HL-60 (cell line): ENCODE measurements at places on chromosomes 16 and 17.

- DNase-seq = peak; percentile 47
These were observed 12.0 kb downstream of the TBC1D24 start for GRCh38 chr16:2486645-2487516.

- no peak for DNase-seq
These were observed 1.0 kb downstream of the HSD11B2 start for GRCh38 chr16:67431775-67432505.

- DNase-seq = no peak
These were observed 50.1 kb upstream of the IRX3 start for GRCh38 chr16:54336631-54337204.

- no peak for DNase-seq
These were observed 68.4 kb downstream of the NOG start for GRCh38 chr17:56661906-56662305.

- DNase-seq = no peak
These were observed 65.6 kb downstream of the SEC14L1 start for GRCh38 chr17:77206158-77206956.

GRCh38 chr17:27659683-27660082 lies 28.7 kb downstream of the LGALS9 start:
- no peak for DNase-seq

GRCh38 chr16:79278506-79278905 lies 322.0 kb downstream of the MAF start:
- DNase-seq = no peak

- no peak for DNase-seq
These were observed 89.8 kb upstream of the TMEM97 start for GRCh38 chr17:28228986-28229729.

DNA sequence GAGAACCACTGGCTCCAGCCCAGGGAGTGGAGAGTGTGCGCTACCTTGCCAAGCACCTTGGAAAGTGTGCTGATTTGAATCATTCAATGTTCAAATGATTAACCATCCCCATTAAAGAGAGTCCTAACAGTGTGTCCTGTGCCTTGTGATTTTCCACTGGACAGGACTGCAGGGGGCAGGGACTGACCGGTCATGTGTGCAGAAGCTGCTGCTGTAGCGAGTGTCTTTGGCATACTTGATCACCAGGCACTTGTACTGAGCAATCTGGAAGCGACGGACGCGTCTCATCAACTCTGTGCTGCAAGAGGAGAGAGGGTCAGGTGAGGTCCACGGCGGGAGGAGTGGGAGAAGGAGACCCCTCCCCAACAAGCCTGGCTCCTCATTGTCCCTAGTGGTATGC lies 2.0 kb downstream of the TK1 start:
- no peak for DNase-seq

GRCh38 chr16:70388006-70388680 lies 41.4 kb downstream of the DDX19A start:
- DNase-seq = no peak

DNA sequence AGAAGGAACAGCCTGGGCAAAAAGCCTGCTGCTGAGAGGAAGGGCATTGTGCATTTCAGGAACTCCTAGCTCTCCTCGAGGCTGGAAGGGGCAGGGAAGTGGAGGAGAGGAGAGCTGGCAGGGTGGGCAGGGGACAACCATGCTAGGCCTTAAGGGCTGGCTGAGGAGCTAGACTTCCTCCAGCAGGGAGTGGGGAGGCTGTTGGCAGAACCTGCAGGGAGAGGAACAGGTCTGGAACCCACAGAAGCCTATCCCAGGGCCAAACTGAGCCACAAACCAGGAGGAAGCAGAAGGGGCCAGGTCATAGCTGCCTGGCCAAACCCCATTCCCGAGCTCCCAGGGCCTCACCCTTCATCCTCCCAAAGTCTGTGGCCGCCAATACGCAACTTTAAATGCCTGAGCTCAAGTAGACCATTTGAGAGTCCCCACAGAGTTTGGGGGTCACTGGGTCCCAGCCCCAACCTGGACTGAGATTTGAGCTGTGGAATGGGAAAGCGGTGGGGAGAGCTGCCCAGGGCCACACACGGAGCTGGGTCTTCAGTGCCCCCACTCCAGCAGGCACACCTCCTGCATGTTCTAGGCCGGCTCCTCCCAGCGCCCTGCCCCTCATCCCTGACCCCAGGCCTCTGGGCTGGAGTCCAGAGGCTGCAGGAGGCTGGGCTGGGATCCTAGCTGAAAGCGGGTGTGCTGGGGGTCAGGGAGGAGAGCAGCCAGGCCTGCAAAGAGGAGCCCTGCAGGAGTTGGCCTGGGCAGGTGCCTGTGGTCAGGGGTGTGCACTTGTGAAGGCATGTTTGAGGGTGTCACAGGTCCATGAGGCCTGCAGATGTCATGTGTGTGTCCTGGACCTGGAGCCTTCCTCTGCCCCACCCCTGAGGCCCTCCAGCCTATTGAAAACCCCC lies 4.5 kb downstream of the CDH5 start:
- DNase-seq = no peak

DNA sequence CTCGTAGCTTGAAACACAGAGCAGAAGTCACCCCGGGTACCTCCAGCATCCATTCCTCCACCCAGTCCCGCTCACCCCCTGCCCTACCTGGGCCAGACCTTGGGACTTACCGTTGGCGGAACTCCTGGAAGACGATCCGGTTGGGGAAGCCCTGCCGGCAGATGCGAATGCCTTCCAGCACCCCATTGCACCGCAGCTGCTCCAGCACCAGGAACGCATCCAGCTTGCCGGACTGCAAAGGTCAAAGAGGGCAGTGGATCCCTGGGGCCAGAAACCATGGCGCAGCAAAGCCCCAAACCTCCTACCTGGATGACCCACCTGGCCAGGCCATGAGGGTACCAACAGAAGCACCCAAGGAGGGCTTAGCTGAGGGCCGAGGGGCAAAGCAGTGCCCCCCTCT lies 97.9 kb downstream of the NDE1 start:
- no peak for DNase-seq

GRCh38 chr17:39222866-39223834 lies 2.6 kb downstream of the STAC2 start:
- DNase-seq = no peak

DNA sequence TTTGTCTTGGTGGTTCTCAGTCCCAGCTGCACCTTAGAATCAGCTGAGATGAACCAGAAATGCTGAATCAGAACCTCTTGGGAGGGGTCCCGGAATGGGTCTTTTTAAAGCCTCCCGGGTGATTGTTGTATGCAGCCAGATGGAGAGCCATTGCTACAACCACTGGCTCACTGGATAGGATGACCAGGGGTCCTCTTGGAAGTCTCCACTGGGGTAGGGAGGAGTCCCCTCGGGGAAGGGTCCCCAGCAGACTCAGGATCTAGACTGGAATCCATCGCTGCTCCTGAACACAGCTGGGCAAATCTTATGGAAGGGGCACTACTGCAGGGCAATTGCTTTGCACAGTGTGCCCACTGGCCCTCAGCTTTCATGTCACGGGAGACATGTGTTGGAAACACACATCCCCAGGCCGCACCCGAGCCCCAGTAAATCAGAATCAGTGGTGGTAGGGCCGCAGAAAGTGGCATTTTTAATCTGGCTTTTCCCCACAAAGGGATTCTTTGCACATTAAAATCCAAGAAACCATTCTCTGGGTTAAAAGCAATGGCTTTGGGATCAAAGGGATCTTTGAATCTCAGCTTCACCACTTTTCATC lies 117.3 kb downstream of the IRX5 start:
- DNase-seq = no peak

DNA sequence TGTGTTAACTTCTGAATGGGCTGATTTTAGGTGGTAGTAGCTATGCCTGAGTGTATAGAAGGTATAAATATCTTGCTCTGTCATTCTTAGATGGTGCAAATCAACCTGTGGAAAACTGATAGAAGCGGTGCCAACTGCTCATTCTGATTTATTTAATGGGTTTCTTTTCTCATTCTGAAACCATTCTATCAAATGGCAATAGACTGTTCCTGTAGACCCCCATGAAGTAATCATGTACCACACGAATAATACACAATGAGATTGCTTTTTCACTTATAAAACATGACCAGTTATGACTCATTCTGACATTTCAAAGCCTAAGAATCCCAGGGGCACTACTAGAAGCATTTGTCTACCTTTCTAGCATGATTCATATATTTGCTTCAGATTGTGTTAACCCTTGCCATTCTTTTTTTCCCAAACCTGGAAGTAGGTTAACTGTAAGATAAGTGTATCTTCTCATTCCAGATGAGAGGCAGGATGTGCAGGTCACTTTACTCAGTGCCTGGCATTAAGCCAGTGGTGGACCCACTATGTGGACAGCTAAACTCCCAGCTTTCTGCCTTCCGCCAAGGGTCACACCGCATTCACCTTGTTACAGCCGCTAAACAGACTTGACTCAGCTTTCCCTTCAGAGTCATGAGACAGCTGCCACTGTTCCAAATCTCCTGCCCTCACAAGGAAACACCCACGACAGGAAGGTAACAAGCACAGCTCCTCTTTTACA lies 16.4 kb upstream of the SLC16A11 start:
- no peak for DNase-seq

GRCh38 chr17:2749784-2750181 lies 331 bp upstream of the CCDC92B start:
- DNase-seq = peak; percentile 31

GRCh38 chr16:53822936-53823529 lies 119.1 kb downstream of the FTO start:
- DNase-seq = no peak

GRCh38 chr16:28182801-28183200 lies 29.0 kb downstream of the XPO6 start:
- DNase-seq = no peak

DNA sequence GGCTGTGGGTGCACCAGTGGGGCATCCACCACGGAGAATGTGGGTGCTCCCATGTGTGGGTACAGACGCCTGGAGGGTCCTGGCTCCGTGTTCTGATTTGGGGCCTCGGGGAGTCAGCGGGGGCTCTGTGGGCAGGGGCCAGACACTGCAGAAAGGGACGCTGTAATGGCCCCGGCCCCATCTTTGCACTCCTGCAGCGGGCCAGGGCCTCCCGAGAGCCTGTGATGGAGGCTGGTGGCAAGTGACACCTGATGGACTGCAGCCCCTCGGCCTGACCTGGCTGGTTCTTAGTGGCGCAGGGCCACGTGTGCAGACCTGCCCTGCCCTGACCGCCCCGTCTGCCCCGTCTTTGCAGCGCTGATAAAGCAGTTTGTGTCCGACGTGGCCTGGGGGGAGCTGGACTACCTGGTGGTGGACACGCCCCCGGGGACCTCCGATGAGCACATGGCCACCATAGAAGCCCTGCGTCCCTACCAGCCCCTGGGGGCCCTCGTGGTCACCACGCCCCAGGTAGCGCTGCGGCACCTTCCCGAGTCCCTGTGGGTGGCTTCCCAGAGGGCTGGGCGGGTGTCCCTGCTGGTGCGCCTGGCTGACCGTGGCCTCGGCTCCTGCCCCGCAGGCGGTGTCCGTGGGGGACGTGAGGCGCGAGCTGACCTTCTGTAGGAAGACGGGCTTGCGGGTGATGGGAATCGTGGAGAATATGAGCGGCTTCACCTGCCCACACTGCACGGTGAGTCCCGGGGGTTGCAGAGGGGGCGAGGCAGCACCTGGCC lies 4.7 kb downstream of the NUBP2 start:
- no peak for DNase-seq

GRCh38 chr16:3546986-3547682 lies 30.1 kb downstream of the NLRC3 start:
- DNase-seq = no peak

GRCh38 chr17:49387498-49388289 lies 25.6 kb upstream of the ZNF652 start:
- DNase-seq = no peak

GRCh38 chr17:13475574-13476223 lies 126.0 kb downstream of the HS3ST3A1 start:
- DNase-seq = peak; percentile 8

GRCh38 chr17:72120642-72121163 lies at the start of gene SOX9:
Gene SOX9 (plus strand): TSS chr17:72121020. CDS start chr17:72121392, 372 bp downstream.
- DNase-seq = no peak

- no peak for DNase-seq
These were observed 42.6 kb downstream of the B9D1 start for GRCh38 chr17:19319771-19320505.

DNA sequence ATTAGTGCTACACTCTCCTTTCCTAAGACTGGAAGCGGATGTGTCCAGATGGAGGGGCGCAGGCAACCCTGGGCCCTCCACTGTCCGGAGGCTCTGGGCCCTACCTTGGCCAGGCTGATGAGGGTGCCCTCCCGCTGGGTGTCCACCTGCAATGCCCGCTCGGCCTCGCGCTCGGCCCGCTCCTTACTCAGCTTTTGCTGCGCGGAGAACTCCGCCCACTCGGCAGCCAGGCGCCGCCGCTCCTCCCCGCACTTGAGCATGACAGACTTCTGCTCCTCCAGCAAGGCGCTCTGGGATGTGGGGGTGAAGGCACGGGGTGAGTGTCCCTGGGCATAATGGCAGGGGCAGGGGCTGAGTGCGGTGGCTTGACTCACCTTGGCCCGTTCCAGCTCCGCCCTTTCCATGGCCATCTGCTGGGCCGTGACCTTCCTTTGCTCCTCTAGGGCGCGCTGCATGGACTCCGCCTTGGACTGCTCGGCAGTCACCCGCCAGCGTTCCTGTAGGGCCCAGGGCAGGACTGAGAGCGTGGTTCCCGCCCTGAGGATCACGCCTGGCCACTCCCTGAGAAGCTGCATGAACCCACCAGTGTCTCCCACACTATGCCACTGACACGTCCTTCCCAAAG lies 10.1 kb upstream of the MRPL38 start:
- DNase-seq = no peak

GRCh38 chr17:2412561-2413021 lies 11.7 kb upstream of the MNT start:
- no peak for DNase-seq

- no peak for DNase-seq
These were observed 97.7 kb downstream of the RPGRIP1L start for GRCh38 chr16:53605831-53606400.

- DNase-seq = no peak
These were observed 214.5 kb upstream of the CIBAR2 start for GRCh38 chr16:85326794-85327181.

- DNase-seq = no peak
These were observed 17.3 kb upstream of the MYO1D start for GRCh38 chr17:32894245-32894644.

DNA sequence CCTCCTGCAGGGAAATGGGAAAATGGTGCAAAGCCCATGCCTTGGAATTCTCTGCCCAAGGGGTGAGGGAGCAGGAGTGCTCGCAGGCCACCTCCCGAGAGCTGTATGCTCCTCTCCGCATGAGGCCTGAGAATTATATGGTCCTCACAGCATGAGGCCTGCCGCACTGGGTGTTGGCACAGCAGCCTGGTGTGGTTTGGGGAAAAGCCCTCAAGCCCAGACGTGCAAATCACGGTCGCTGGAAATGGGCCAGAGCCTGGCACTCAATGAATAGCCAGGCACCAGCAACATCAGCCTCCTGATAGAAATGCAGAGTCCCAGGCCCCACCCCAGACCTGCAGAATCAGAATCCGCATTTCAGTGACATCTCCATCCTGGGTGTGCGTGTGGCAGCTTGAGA lies 156.4 kb upstream of the FOXF1 start:
- no peak for DNase-seq
